ENCODE measurements at places on chromosomes 7 and 10.

DNA sequence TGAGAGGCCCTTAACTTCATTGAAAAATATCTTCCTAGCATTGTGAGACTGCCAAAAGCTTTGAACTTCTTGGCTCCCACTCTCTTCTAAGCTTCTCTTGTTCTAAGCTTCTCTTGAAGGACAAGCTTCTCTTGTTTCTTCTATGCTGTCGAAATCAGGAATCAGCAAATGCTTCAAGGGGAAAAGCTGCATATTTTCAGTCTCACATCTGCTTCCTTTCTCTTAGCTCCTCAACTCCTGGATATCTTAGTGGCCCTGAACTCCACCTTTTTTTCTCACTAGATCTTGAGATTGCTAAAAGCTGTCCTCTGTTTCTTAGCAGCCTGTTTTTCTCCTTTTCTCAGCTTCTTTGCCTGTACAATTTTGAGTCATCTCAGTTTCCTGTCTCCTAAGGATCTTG lies 73.0 kb downstream of the NEUROD6 start:
- DNase-seq: no peak

GRCh38 chr10:113111900-113112853 lies 162.1 kb downstream of the TCF7L2 start:
- no peak for DNase-seq

DNA sequence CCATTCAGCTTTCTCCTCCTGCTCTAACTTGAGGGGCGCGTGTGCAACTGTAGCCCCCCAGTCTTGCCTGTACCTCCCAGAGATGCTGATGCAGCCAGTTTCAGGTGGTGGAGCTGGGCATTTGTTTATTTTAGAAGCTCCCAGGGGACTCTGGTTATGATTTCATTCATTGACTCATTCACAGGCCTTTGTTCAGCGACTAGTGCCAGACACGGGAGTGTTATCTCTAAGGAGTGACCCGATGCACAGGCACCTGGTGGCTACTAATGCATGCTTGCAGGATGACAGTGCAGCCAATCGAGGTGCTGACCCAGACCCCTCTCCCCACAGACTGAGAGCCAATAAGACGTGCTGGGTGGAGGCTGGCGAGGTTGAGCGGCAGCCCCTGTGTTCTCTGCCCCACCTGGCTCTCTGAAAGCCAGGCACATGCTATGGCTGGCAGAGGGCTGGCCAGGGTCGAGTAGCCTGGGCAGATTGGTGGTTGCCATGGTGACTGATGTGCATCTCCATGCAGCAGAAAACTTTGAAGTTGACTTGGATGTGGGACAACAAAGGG lies 19.7 kb upstream of the SLC18A2 start:
- DNase-seq: no peak

DNA sequence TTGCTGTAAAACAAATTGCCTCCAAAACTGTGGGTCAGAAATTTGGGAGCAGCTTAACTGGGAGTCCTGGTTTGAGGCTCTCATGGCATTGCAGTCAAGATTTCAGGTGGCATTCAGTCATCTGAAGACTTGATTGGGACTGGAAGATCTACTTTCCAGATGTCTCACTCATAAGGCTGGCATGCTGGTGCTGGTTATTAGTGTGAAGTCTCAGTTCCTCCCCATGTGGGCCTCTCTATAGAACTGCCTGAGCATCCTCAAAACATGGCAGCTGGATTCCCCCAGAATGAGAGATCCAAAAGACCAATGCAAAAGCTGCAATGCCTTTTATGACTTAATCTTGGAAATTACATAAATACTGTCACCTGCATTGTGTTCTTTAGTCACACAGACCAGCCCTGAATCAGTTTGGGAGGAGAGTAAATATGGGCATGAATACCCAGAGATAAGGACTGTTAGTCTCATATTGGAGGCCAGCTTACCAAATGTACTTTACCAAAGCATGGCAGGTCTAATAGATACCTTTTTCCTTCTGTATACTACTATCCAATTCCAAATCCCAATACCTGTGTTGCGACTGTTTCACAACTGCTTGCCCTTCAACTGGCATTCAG lies 6.5 kb upstream of the HERPUD2 start:
- no peak for DNase-seq

DNA sequence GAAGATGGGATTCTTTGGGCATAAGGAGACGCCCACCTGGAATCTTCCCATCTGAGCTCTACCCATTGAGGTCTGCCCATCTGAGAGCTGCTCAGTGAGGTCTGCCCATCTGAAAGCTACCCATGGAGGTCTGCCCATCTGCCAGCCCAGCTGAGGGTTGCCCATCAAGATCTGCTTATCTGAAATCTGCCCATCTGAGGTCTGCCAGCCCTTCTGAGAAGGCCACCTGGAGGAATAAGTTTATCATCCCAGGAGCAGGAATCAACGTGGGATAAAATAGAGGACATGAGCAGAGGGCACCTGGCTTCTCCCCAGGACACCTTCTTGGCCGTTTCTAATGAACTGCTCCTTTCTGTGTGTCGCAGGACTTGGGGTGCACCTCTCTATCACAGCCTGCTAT lies 35.3 kb upstream of the PDZD8 start:
- no peak for DNase-seq

DNA sequence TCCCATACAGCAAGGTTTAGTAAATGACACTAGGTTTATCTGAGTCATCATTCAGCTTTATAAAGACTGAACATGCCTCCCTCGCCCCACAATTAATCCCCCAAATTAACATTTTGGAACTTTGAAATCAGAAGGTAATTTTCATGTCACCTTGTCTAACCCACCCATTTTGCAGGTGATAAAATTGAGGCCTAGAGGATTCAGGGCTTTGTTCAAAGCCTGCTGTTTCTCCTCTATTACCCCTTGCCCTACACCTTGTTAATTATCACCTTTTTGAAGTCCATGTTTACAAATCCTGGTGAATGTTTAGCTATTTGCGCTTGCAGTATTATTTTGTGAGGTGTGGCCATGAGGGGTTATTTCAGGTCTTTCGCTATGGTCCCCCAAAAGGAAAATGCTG lies 120.5 kb downstream of the RTKN2 start:
- DNase-seq: no peak

- no peak for DNase-seq
Observed at GRCh38 chr7:42068554-42069280, 168.3 kb downstream of the GLI3 start.

DNA sequence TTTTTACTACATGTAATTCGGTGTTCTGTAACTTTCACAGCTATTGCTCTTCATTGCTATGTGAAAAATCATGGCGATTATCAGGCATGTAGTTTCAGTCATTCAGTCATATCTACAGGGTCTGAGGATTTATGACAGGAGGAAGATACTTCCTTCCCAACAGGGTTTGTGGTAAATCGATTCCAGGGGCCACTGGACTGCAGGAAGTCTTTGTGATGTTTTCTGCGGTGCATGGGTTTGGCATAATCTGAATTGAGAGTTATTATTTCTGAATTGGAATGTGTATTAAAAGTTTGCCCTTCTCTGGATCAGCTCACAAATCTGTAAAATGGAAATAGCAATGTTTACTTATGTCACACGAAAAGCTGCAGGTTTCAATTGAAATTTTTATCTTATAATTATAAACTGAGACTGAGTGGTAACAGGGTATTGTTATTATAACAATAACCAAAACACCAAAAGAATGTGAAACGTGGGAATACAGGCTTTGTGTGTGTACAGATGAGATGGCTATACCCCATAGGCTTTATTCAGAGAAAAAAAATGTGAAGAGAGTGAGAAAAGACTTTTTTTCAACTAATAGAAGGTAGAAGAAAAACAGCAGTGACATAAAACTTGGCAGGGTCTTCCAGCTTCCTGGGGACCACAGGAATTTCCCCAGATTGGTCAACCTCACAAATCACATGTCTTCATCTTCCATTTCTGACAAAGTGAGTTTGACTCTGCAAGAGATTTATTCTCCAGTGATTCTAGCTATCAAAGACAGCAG lies 307.7 kb upstream of the NFE2L3 start:
- no peak for DNase-seq

DNA sequence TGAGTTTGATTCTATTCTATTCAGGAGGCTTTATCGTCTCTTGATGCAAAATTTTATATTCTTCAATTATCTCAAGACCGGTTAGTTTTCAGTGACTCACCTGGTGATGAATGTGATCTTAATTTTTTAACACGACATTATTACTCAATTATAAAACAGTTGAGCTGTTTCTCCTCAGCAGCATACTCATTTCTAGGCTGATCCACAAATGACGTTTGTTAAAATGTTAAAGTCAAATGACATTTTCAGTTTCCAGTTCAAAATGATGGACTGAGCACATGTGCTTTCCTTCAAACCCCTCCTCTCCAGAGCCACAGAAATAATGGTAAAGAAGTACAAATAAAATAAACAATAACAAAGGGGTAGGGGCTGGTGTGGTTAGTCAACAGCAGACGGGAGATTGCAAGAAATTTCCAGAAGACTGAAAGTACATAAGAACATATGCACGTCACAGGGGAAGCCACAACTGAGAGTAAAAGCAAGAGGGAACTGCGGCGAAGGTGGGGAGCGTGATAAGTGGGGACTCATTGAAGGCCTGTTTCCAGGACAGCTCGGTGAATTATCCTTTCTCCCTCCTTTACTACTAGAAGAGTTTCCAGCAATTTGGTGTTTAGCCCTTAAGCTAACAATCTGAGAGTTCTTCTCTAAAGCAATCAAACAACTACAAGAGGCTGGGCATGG lies 10.9 kb downstream of the MACROH2A2 start:
- DNase-seq: no peak

DNA sequence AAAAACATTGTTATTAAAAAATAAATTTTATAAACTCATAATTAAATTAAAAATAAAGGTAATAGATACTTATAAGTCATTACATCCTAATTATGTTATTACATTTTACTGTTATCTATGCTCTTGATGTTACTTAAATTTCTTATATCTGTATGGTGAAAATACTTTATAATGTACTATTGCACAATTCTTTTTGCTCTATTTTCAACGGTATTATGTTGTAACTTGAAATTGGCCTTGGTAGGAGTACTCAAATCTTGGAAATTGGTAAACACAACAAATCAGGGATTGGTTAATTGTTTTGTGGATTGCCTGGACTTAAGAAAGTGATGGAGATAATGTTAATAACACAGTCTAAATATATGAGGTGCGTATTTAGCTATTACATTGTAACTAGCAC lies 273.3 kb downstream of the MDFIC start:
- no peak for DNase-seq

DNA sequence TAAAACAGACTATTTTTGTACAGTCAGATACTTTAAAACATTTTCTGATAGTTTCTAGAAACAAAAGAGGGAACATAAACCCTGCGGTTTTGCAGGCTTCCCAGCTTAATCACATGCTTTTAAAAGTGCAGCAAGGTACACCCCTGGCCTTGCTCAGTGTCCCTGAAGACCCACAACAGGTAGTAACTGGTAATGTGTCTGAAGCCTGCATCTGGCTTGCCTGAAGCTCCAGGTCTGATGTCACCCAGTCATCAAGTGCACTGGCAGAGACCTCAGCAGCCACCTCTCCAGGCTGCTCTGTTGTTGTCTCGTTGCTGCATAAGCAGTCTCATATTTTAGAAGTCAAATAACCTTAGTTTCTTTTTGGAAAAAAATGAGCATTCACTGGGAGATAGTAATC lies 376.1 kb upstream of the MTPN start:
- no peak for DNase-seq

GRCh38 chr7:504221-505111 lies 15.2 kb downstream of the PDGFA start:
- no peak for DNase-seq

DNA sequence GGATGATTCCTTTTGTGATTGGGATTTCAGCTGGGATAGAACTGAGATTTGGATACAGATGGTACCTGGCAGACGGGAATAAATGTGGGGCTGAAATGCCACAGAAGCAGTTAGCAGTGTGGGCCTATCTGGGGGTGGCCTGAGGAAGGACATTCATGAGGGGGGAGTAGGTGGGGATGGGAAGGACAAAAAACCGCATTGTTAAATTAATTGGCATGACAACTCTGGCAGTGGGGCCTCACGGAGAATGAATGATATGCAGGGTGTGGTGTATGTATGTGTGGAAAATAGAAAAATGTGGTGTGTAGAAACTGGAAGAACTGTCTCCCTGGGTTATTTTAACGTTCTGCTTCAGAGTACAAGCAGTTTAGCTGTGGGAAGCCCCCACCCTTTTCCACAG lies 17.8 kb downstream of the SDK1 start:
- no peak for DNase-seq

- no peak for DNase-seq
Observed at GRCh38 chr7:24609059-24609458, 35.8 kb downstream of the PALS2 start.

- DNase-seq: no peak
Observed at GRCh38 chr7:24572016-24572392, 1.2 kb upstream of the PALS2 start.

DNA sequence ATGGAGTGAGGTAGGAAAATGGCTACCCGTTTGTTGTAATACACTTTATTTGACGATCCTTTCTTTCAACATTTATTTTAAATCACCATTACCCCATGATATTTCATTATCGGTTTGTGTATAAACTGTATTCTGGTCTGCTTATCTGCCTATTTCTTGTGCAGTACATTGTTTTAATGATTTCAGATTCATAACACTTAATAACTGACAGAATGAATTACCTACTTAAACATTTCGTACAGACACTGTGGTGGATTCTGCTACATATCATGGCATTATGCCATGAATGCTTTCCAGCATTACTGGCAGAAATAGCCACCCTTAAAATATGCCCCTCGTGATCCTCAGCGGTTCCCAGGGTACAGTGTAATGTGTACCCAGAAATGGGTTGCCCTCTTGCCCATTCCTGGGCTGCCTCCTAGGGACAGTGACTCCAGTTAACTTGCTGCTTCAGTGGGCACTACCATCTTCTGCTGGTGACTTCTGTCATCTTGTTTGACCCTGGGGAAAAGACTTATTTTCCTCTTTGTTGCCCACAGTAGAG lies 74.5 kb downstream of the C1GALT1 start:
- DNase-seq: no peak

DNA sequence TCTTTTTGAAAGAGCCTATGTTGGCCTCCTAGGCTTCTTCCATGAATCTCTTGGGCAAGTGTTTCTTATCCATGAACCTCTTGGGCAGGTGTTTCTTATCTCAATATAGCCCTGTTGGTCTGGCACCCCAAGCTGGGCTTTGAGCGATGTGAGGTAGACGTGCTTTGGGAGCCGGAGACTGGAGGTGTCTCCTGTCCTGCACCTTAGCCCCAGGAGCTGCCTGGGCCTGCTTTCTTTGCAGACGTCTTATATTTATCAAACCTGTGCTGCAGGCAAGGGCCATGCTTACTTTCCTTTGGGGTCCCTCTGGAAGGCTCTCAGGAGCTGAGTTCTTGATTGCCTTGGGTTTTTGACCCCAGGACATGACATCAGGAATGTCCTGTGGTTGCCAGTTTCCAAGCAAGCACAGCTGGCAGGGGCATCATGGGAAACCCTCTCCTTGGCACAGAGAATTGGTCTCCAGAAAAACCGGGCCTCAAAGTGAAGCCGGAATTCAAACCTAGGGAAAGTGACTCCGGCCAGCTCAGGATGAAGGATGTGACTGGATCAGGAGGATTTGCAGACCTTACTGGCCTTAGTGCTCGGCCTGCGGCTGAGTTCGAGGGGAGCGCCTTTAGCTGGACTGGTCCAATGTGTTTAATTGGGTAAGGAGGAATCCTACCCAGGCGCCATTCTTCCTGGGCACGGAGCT lies 2.8 kb downstream of the JAKMIP3 start:
- DNase-seq: no peak

- no peak for DNase-seq
Observed at GRCh38 chr10:124176349-124177179, 83.2 kb upstream of the CHST15 start.

Measured in GM13976 (cell line).